NCI-H1436 (cell line): ENCODE measurements at places on chromosomes 6 and 20.

- no peak for DNase-seq
Observed at GRCh38 chr20:14744723-14745122, 407.3 kb upstream of the FLRT3 start.

- DNase-seq, result no peak
Observed at GRCh38 chr6:29909985-29910384, 32.3 kb upstream of the HLA-A start.

DNA sequence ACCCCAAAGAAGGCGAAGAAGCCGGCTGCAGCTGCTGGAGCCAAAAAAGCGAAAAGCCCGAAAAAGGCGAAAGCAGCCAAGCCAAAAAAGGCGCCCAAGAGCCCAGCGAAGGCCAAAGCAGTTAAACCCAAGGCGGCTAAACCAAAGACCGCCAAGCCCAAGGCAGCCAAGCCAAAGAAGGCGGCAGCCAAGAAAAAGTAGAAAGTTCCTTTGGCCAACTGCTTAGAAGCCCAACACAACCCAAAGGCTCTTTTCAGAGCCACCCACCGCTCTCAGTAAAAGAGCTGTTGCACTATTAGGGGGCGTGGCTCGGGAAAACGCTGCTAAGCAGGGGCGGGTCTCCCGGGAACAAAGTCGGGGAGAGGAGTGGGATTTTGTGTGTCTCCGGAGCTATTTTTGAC, 69.6 kb downstream of the HFE start:
- no peak for DNase-seq

- DNase-seq, result no peak
Observed at GRCh38 chr6:42380228-42380979, 71.3 kb downstream of the TRERF1 start.

GRCh38 chr6:25354078-25354932, 75.1 kb downstream of the CARMIL1 start:
- no peak for DNase-seq

- no peak for DNase-seq
Observed at GRCh38 chr6:3650076-3650958, 101.2 kb downstream of the PXDC1 start.

DNA sequence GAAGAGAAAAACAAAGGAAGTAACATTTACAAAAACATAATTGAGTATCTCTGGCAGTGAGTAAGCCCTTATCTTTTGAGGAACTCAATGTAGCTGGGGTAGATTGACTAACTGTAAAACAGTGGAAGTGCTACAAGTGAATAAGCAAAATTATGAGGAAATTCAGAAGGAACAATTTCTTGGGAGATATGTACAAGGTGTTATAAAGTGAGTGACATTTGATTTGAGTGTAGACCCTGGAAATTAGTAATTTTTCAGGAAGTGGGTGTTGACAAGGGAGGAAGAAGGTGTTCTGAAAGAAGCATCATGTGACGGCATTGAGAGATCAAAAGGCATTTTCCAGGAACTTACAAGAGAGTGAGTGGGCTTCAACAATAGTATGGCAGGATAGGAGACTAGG, 22.2 kb downstream of the XRN2 start:
- DNase-seq, result no peak
